ENCODE measurements at places on chromosomes 6 and 20. TPM values are rescaled to one million over a fixed set of nuclear protein-coding genes. Genes with fewer than 3 reads are reported as not detected.

DNA sequence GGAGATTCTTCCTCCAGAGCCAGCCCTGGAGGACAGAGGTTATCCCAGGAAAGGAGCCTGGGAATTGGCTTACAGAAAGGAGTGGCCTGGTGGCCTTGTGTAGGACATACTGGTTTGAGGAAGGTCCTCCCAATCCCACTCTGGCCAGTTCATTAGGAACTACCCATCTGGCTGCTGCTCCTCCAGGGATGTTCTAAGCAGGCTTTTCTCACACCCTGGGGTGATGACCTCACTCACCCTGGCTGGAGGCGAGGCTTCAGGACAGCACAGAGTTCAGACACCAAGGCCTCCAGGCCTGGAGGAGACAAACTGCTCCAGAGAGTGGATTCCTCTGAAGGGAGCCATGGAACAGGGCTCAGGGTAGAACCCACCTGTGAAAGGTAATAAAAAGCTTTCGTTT is 8.9 kb downstream of the GNMT start:
- no peak for DNase-seq

SNAP91 gene
- not detected for total RNA-seq

DNA sequence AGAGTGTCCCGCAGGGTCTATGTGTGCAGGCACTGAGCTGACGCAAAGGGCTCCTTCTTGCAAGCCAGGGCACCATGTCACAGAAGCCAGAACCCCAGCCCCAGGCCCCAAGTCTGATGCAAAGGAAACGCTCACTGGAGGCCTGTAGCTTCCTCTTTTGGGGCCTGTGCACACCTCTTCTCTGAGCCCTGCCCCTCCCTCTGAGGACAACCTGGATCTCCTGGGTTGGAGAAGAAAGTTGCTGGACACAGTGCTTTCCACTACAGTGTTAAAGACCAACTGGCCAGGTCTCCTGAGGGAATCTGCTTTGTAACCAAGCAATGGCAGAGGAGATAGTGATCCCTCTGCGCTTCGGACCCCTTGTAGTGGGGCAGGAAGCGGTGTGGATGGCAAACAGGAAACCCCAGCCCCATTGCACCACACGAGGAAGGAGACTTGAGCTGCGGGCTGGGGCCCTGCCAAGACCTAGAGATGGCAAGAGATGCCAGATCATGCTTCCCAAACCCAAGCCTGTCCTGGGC is 90.0 kb downstream of the PRND start:
- no peak for DNase-seq

C20orf202 gene
- not detected for total RNA-seq

- DNase-seq = no peak
Measured at GRCh38 chr6:117849087-117849486, 58.0 kb upstream of the SLC35F1 start.

NEDD9 gene
- 5.2 TPM for total RNA-seq

DNA sequence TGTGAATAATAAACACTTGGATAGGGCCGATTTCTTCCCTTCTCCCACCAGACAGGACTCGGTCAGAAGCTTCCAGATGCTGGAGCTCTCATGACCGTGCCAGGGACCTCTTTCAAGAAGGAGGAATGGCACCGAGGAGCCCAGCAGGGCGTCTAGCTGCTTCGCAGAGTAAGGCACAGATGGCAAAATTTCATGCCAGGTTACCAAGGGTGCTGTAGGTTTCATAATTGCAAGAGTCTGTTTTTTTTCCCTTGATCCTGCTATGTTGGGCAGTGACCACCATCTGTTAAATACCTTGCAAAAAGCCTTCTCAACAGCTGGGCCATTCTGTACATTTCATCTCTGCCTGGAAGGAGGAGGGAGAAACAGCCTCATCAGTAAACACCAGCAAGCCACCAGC is 111.8 kb downstream of the EDN3 start:
- no peak for DNase-seq

DNA sequence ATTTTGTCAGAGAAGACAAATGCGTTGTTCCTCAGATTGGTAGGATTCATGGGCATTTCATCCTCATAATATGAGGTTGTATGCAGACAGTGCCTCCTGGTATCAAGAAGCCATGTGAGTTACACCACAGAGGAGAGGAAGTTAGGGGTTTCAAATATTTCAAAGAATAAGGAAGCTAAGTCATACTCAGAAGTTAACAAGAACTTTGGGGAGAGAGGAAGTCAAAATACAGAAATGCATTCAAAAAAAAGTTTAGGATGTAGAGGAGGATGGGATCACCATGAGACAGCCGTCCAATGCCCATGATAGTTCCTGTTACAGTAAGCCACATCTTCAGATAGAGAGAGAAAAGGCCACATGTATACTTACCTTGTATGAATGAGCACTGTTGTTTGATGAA is 22.3 kb downstream of the HLA-DOB start:
- no peak for DNase-seq

BMP2 gene
- 2.6 TPM for total RNA-seq

CST1 gene
- 29.3 TPM for total RNA-seq

Data from Caki2 (cell line).